ENCODE measurements at places on chromosomes 7 and 10. TPM values are rescaled to one million over a fixed set of nuclear protein-coding genes. Genes with fewer than 3 reads are reported as not detected.

Gene KLLN
- 0.32 TPM for total RNA-seq

- DNase-seq = no peak
Measured at GRCh38 chr10:17599089-17599488, 18.1 kb downstream of the HACD1 start.

GRCh38 chr7:107613948-107614347 is 33.9 kb downstream of the BCAP29 start:
- no peak for DNase-seq

Gene KRIT1
- total RNA-seq = 46.7 TPM

DNA sequence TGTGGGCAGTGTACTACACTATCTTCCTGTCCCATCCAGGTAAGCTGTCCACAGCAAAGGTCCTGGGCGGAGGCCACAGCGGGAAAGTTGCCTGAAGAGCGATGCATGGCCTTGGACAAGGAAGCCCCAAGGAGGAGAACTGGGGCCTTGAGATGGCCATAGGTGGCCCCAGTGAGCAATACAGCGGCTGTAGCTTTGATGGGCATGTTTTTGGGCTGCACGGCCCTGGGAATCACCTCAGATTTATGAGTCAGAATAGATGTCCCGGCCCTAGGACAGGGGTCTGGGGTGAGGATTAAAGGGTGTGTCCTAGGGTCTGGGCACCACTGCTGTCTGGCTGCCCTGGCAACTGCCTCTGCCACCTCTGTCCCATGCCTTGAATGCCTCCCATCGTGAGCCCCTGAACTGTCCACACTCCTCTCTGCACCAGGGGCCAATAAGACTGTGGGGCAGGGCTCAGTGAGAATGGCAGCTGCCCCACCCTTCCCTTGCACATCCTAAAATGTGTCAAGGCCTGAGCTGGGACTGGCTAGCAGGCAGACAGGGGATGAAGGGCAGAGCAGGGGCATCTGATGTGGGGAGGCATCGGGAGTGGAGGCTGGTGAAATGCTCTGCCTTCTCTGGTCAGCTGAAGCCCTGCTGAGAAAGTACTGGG is 9.4 kb upstream of the IRF5 start:
- no peak for DNase-seq

Gene CDHR1
- total RNA-seq = not detected

Gene STEAP1B
- total RNA-seq = 0.18 TPM

Gene TDRD1
- 0.49 TPM for total RNA-seq

DNA sequence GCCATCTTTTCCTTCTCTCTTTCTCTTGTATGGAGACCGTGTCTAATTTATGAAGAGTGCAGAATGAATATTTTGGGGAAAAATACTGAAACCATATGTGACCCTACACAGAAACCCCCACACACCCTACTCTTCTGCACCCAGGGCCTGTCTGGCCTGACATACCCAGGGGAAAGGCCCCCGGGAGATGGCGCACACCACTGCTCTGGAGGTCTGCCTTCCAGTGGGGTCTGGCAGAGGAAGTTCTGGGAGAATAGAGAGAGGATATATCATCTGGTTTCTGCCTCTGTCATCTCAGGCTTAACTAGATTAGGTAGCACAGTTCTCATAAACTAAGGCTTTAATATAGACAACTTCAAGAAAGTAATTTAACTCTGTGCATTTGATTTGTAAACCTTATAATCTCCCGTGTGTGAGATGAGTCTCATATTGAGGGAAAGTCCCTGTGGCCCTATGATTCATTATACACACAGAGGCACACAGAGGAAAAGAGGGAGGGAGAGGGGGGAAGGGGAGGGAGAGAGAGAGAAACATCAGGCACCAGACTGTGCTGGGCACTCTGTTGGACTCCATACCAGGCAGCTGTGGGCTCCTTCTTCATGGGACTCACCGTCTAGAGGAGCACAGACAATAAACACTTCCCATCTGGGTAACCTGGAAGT is 123.3 kb downstream of the AOAH start:
- no peak for DNase-seq

Gene DNAJB6
- total RNA-seq = 79.8 TPM

DNA sequence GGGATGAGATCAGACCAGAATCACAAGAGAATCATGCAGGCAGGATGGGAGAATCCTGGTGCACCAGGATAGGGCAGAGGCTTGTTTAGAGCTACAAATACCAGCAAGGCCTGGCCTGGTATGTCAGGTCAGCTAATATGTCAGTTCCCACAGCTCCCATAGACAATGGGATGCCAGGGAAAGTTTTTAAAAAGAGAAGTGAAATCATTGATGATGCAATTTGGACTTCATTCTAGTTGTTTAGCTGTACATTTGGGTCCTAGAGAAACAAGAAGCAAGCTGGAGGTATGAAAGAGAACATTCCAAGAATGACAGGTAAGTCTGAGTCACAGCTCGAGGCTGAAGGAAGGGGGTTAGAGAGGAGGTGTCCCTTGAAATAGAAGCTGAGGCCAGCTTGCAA is 45.2 kb downstream of the GPR141 start:
- DNase-seq = no peak

Gene WNT2
- total RNA-seq = not detected

Gene TUBAL3
- not detected for total RNA-seq

Gene PNLIPRP3
- total RNA-seq = not detected

DNA sequence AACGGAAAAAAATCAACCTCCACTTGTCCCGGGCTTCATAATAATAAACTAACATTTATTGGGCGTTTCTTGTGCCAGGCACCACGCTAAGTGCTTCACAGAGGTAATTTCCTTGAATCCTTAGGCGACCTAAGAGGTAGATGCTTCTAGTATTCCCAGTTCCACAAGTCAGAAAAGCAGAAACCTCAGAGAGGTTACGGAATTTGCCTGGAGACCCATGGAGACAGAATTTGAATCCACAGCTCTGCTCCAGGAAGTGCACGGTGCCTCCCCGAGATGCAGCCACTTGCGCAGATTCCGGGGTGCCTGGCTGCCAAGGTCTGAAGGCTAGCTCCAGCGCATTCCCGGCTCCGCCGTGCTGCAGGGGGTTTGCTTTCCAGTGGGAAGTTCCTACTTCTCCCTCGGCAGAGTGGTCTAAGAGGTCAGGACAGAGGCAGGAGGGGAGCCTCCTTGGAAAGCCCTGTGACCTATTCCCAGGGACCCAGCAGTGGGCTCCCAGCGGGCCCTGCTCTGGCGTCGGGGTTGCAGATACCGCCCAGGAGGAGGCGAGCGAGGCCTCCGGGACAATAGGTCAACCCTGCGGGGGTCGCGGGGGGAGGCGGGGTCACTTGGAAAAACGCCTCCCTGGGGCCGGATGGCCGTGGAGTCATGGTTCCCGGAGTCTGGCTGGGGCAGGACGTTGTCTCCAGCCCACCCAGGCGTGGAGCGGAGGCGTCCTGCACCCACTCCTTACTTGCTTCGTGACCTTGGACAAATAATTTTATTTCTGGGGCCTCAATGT is 10.1 kb upstream of the NKX2-3 start:
- no peak for DNase-seq

- DNase-seq = no peak
Measured at GRCh38 chr10:132456881-132457280, 59.9 kb downstream of the PWWP2B start.

- DNase-seq = no peak
Measured at GRCh38 chr7:149707448-149707886, 65.9 kb downstream of the ZNF467 start.

Gene LRRC18
- not detected for total RNA-seq

DNA sequence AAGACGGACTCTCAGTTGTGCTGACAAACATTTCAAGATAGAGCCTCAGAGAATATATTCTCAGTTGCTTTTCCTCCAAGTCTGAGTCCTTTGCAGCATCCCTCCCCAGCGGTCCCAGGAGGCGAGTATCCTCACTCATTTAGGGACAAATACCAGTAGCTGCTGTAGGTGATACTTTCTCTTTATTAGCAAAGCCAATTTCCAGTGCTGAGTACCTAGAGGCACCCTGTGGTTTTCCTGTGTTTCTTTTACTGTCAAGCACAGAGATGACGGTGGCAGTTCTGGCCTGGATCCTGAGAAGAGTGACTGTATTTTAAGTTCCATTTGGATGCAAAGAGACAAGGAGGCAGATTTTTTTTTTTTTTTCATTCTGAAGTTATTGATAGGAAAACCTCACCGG is 1058.4 kb downstream of the SORCS3 start:
- DNase-seq = no peak

DNA sequence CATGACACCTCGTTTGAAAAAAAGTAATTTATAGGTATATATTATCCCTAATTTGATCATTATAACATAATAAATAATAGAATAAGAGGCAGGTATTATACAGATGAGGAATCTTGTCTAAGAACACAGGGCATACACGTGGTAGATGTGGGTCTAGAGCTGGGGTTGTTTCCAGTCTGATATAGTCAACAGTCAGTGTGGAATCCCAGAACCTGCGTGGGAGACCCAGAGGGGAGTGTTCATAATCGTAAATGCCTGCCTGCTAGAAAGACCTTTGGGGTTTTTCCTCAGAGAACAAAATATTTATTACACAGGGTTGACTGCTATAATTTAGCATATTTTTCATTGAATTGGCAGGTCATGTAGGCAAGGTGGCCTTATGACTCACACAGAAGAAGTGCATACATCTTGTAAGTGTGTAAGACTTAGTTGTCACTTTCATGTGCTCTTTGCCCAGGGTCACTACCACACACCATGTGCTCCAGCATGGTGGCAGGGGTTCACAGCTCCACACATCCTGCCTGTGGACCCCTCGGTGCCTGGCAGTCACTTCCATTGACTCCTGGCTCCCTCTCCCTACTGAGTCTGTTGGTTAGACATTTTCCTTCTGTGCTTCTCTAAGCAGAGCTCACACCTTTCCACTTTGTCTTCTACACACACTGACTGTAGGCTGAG is 94.9 kb upstream of the IKZF1 start:
- no peak for DNase-seq

Gene GPR22
- total RNA-seq = not detected

Gene PPP1R17
- total RNA-seq = not detected

DNA sequence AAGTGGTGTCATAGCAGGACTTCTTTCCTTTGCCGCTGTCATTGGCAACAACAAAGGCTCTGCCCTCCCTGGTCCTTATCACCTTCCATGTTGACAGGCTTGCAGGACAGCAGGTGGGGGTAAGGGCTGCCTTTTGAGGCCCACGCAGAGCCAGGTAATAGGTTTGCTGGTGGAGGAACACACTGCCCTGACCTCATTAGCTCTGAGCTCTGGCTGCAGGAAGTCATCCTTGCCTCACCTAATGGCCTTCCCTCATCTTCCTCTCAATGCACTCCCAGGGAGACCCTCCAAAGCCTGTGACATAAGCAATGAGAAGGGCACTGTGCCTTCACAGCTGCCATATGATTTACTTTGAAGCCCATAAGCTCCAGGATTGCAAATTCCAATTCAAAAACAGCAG is 1205.2 kb upstream of the AUTS2 start:
- no peak for DNase-seq

- DNase-seq = no peak
Measured at GRCh38 chr7:57342954-57343353, 107.0 kb upstream of the ZNF716 start.

Gene WEE2
- total RNA-seq = 0.11 TPM

DNA sequence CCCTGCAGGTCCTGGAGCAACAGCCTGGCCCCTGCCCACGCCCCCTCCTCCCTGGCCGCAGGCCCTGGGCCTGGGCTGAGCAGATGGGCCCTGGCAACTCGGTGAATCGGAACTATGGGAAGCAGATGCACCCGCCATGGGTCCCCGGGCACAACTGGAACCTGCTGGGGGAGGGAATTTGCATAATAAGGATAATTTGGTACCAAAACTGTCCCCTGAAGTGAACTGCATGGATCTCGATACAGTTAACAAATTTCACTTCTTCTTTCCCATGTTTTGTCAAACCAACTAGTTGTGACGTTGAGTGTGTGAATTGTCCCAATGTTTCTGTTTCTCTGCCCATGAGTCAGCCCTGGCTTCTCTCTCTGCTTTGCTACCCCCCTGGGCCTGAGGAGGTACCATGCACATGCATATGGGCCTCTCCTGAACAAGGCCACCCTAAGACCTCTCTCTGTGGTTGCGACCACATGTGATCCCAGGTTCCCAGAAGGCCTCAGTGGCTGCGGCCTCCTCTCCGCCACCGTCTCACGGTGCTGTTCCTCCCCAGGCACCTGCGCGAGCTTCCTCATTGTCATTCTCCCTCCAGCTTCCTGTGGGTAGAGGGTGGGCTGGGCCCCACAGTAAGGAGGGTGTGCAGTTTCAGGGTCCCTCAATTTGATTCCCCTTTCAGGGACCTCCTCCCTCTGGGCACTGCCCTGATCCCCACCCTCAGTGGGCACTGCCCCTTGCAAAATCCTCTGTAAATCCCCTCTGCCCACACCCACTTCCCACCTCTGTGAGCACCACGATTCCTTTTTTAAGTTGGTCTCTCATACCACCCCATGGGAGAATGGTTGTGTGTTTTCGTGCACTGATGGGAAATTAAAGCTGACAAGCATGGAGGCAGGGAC is 40.0 kb downstream of the FIGNL1 start:
- no peak for DNase-seq

DNA sequence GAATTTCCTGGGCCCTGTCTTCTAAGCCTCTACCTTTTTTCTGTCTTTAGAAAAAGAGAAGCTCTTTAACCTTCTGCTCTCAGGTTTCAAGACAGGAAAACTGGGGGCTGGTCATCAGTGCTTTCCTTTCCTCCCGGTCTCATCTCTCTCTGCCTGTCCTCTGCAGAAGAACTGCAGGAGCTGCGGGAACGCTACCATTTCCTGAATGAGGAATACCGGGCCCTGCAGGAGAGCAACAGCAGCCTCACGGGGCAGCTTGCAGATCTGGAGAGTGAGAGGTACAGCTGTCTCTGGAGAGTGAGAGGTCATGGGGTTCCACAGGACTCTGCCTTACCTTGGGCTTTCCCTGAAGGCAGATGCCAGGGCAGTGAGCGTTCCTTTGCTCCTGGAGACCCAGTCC is 12.7 kb downstream of the CCDC136 start:
- no peak for DNase-seq

Gene KLF6
- total RNA-seq = 168 TPM

GRCh38 chr10:95451568-95452524 is 109.3 kb downstream of the SORBS1 start:
- no peak for DNase-seq

- DNase-seq = no peak
Measured at GRCh38 chr7:8528311-8528710, 94.9 kb downstream of the NXPH1 start.

DNA sequence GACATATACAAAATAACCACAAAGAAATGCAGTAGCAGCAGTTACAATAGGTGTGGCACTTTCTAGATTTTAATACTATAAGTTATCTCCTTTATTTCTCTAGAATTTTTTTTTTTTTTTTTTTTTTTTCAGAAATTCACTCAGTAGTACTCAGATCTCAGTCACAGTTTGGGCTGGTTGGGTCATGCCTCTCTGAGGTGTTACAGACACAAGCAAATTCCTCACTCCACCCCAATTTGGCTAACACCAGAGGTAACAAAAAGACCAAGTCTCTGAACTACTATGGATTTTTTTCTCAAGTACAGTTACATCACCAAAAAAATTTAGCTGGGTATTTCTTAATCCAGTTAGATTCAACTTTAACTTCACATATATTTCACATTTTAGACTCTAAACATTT is 985.1 kb upstream of the LRRN3 start:
- no peak for DNase-seq

- DNase-seq = peak; percentile 61
Measured at GRCh38 chr10:110355922-110356627, 51.4 kb upstream of the SMNDC1 start.
